MV-4-11 (cell line): ENCODE measurements at places on chromosomes 3 and 15.
A peak's percentile ranks its signal among the peaks of the same experiment; 100 is the strongest.

DNA sequence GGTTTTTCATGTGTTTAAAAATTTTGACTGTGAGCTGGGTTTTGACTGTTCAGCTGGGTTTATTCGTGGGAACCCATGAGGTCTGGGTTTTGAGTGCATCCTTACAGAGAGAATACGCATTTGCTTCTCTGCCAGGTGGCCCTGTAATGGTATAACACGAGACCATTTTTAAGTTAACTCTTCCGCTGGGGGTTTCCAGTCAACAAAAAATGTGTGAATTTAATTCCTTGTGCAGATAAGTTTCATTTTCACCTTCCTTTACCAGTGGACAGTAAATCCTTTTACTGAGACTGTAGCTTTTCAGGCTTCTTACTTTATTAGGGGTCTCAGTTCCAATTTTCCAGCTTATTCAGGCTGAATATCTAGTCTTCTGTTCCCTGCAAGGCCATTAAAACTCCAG is 149.6 kb downstream of the OPA1 start:
- no peak for DNase-seq

DNA sequence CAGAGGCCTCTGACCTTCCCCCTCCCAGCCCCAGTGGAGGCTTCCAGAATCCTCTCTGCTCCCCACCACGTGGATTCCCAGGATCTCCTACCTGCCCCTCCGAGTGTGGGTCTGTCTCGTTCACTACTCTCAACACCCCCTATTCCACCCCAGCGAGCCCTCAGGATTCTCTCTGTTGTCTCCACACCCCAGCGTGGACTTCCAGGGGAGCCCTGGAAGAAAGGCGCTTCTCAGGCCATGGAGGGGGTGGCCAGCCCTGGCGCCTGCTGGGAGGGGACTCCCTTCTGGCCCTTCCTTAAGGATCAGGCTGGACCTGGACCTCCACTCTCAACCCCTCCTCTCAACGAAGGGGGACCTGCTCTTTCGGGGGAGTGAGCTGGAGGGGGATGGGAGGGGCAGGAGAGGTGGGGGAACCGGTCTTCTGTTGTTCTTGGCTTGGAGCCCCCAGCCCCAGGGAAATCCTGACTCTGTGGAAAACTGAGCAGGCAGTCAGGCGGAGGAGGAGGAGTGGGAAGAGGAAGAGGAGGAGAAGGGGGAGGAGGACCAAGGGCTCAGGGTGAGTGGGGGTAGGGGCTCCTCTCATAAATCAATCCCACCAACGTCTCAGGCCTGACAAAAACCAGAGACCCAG is 32.9 kb downstream of the EPHB3 start:
- no peak for DNase-seq

- DNase-seq: peak; percentile 45
Observed at GRCh38 chr3:30751610-30752299, 142.7 kb downstream of the GADL1 start.

DNA sequence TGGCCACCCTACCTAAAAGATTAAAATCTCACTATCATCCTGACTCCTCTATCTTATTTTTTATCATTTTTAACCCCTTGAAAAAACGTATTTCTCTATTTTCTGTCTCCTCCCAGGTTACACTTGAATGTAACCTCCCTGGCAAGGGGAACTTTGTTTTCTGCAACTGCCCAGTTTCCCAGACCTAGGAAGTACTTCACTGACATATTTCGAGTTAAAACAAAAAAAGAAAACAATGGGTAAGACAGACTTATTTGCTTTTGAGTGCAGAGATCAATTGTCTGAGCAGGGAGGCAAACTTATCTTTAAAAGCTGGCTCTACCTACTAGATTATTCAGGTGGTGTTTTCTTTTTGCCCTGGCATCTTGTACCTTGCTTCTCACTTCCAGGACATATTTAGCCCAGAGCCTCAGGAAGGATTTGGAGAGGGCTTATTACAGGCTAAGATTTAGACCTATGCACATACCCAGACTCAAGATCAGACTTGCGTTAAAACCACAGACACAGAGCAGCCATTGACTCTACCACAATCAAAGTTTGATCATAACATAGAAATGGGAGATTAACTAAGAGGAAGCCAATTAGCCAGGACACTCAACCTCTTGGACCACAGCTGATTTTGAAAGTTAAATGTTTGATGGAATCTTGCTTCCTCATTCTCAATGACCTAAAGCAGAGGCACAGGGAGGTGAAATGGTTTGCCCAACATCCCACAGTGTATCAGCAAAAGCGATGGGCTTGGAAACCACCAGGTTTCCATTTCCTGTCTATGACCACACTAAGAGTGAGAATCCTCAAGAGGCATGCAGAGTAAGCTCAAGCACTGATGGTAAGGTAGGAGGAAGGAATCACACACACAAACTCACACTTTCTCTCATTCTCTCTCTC is 169.5 kb upstream of the THBS1 start:
- DNase-seq: peak; percentile 88

- no peak for DNase-seq
Observed at GRCh38 chr3:169509359-169509758, 154.2 kb downstream of the MECOM start.

GRCh38 chr3:157282261-157283191 is 122.6 kb upstream of the CCNL1 start:
- peak; percentile 13 for DNase-seq

- no peak for DNase-seq
Observed at GRCh38 chr3:133675631-133676335, 14.0 kb upstream of the TOPBP1 start.

DNA sequence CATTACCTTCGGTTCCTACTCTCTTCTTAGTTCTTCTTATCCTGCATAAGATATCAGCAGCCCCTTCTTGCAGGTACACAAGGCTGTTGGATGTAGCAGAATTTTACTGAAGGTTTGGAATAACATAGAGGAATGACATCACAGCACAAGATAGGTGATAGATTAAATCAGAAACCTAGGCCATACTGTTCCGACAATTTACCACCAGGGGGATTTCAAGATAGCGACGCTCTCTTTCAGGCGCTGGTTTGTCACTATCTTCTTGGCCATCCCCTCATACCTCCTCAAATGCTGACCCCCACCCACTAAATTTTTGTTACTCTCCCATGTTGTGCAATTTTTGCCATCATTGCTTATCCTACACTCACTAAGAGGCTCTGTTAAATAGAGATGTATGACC is 3.5 kb downstream of the SIDT1 start:
- DNase-seq: no peak

DNA sequence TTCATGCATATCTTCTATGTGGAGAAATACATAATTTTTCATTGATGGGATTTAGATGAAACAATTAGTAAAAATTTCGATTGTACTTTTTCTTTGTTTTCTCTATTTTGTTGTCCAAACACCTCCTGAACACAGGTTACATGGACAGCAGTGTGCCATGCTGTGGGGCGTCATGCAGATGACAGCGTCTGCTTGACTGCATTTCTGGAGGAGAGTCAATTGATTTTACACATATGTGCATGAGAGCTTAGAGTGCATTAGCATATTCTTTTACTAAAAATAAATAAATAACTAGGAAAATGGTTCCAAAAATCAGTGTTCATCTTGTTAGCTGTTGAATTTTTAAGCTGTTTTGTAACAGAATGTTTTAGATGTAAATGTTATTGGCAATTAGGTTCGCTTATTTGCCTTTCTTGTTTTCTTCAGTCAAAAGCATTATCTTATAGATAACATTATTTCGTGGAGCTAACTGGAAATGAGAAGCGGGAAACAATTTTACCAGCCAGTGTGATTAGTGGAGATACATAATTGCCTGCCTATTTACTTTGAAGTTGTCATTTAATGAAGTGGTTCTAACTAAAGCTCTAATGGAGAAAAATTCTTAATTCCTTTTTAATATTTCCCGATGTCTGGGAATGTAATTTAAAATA is 82.7 kb upstream of the VGLL3 start:
- no peak for DNase-seq

- DNase-seq: no peak
Observed at GRCh38 chr3:171000281-171000680, 26.2 kb downstream of the SLC2A2 start.

DNA sequence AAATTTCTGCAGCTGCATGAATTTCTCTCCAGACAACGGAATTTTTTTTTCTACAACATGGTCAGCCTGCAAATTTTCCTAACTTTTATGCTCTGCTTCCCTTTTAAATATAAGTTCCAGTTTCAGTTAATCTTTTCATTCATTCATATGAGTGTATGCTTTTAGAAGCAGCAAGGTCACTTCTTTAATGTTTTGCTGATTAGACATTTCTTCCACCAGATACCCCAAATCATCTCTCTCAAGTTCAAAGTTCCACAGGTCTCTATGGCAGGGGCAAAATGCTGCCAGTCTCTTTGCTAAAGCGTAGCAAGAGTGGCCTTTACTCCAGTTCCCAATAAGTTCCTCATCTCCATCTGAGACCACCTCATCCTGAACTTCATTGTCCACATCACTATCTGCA is 205.6 kb upstream of the GRM7 start:
- no peak for DNase-seq

- DNase-seq: no peak
Observed at GRCh38 chr3:9676785-9677184, 26.8 kb upstream of the CPNE9 start.

DNA sequence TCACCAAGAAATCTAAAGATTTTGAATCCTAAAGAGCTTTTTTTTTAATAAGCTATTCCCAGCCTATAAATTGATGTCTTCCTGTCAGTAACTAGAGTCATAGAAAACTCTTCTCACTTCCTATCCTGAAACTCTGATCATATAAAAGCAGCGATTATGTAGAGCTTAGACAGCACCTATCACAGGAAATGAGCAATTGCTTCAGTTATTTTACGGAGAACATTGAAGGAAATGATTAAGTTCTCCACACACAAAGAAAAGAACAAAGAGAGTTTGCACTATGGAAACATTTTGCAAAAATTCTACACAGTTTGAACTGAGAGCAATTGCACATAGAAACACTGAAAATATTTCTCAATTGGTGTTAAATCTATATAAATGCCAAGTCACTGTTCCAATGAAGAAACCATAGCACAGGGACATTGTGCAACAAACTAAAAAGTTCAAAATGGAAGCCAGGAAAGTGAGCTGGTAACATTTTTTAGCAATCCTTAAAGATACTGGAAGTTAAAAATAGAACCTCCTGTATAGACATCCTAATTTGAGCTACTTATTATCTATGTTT is 291.5 kb upstream of the ARHGEF26 start:
- no peak for DNase-seq

GRCh38 chr3:59407425-59407824 is 357.6 kb upstream of the CFAP20DC start:
- no peak for DNase-seq

DNA sequence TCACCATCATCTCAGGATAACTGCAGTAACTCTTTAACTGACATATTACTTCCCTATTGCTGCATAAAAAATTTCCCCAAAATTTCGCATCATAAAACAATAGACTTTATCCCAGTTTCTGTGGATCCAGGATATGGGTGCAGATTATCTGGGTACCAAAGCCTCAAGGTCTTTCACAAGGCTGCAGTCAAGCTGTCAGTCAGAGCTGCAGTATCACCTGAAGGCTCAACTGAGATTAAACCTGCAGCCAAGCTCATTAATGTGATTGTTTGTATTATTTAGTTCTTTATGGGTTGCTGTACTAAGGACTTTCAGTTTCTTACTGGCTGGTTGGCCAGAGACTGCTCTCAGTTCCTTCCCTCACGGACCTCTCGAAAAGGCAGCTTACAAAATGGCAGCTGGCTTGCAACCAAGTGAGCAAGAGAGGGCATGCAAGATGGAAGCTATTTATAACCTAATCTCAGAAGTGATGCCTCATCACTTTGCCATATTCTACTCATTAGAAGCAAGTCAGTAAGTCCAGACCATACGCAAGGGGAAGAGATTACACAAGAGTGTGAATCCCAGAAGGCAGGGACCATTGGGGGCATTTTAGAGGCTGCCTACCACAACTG is 54.9 kb downstream of the DCUN1D1 start:
- peak; percentile 93 for DNase-seq

- peak; percentile 38 for DNase-seq
Observed at GRCh38 chr3:101851072-101851770, 1.9 kb downstream of the NFKBIZ start.

- no peak for DNase-seq
Observed at GRCh38 chr3:127772827-127773751, 49.2 kb downstream of the MGLL start.

DNA sequence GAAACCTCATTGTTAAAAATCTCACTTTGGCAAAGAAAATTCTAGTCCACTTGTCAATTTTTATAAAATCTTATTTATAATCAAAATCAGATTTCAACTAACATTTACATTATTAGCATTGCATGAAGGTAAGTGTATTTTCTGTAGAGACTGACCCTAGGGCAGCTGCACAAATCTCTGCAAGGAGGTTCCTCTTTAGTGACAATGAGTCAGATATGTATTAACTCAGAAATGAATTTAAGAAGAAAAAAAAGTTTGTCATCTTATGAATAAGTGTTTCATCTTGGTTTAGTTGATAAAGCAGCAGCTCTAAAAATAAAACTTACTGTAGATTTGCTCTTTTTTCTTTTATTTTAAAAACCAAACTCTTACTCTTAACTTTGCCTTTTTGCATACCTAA is 9.0 kb upstream of the GNB4 start:
- peak; percentile 1 for DNase-seq

GRCh38 chr3:151609491-151609890 is 124.2 kb upstream of the AADACL2 start:
- DNase-seq: no peak

DNA sequence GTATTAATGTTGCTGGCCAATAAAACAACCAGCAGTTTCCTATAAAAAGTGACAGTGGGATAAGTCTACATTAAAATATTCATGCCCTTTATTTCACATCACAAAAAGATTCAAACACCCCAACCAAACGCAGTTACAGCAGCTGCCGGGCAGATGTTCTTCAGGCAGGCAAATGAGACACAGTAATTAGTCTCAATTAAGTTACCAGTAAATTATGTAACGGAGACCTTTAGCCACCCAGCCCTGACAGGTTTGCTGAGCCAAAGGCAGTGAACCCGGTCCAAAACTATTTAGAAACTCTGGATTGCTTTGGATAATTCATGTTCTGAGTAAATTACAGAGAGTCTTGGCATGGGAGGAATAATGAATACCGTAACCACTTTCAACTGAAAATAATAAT is 289.2 kb upstream of the LYSMD4 start:
- no peak for DNase-seq

GRCh38 chr3:171187706-171188290 is 161.3 kb upstream of the SLC2A2 start:
- peak; percentile 15 for DNase-seq

GRCh38 chr3:181711325-181712135 is at the start of gene SOX2:
Gene SOX2, plus strand, starts transcription at chr3:181711925. Its CDS starts 436 bp downstream, at chr3:181712361.
- no peak for DNase-seq

DNA sequence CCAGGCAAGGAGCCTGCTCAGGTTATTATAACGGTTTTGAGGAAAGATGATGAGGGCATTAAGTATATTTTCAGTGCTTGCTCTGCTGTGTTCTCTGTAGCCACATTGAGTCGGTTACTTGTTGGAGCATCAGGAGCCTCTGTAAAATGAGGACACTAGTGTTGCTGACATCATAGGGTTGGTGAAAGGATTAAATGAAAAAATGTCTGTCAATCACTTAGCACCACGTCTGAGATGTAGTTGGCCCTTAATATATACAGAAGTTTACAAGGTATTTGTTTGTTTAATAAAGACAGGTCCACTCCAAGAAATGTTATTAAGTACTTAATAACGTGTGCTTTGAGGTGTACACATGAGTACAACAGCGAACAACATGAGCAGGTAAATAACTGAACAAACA is 735 bp upstream of the SLC25A26 start:
- no peak for DNase-seq
